ENCODE measurements at places on chromosomes 7 and 10. TPM values are rescaled to one million over a fixed set of nuclear protein-coding genes. Genes with fewer than 3 reads are reported as not detected.
A peak's percentile ranks its signal among the peaks of the same experiment; 100 is the strongest.

The MBLAC1 gene
- 5.6 TPM for total RNA-seq

The IGFBP3 gene
- 10.4 TPM for total RNA-seq

The NAT16 gene
- total RNA-seq, result not detected

The LIPM gene
- not detected for total RNA-seq

DNA sequence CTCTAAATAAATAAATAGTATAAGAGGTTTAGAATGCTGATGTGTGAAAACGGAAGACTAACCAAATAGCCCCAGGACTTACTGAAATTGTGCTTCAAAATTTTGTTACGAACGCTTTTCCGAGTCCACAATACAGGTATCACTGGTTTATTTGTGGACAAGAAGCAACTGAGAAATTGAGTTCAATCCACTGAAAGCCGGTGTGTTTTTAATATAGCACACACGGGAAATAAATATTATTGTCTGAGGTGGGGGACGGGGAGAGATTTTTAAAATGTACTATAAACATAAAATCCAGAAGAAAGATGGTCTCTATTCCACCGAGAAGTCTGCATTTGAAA lies 598 bp downstream of the SLC16A12 start:
- no peak overlapping the region for H3K4me3 ChIP-seq
- DNase-seq, result no peak
- peaks cover 15% of the 10 kb centered on the region for H3K4me1 ChIP-seq
- no peaks in the 10 kb centered on the region for H3K36me3 ChIP-seq

DNA sequence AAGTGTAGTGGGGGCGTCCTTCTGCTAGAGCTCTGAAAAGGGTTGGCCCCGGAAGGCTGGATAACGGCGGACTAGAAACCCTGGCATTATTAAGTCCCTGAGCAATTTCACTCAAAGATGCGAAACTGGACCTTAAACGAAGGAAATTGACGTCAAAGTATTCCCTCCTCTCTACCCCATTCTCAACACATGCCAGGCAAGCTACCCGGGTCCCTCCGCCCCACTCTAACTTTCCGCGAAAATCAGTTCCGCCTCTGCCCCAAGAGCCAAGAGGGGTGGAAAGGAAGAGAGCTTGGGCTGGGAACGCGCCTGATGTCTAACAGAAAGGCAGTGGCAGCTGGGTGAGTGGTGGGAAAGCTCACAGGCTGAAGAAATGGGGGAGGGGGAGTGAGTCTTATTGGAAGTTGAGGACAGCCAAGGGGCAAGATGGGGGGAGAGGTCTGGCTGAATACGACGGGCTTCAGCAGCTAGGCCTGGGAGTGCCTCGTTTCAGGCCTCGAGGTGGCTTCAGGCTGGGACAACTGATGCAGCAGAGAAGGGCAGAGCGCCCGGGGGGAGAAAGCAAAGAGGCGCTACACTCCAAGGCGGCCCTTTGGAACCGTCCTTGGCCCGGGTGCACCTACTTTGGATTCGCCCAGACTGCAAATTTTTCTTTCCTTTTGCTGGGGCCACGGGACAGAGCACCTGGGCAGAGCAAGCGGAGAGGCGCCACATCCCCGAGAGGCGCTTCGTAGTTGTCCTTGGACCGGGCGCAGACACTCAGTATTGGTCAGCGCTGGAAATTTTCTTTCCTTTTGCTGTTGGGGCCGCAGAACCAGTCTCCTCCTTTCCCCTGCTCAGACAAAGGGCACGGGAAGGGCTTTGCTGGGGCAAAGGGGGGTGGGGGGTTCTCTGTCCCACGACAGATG lies 2.0 kb upstream of the FEZF1 start:
- H3K4me3 ChIP-seq, result no peak overlapping the region
- no peak for DNase-seq
- peaks cover 60% of the 10 kb centered on the region for H3K27me3 ChIP-seq
- H3K27ac ChIP-seq, result no peak overlapping the region

- no peak overlapping the region for H3K27ac ChIP-seq
- peaks cover 9% of the 10 kb centered on the region for H3K36me3 ChIP-seq
- no peak overlapping the region for H3K4me3 ChIP-seq
- H3K4me1 ChIP-seq, result no peaks in the 10 kb centered on the region
- DNase-seq, result no peak
Measured at GRCh38 chr7:138029941-138030340, 28.1 kb upstream of the CREB3L2 start.

DNA sequence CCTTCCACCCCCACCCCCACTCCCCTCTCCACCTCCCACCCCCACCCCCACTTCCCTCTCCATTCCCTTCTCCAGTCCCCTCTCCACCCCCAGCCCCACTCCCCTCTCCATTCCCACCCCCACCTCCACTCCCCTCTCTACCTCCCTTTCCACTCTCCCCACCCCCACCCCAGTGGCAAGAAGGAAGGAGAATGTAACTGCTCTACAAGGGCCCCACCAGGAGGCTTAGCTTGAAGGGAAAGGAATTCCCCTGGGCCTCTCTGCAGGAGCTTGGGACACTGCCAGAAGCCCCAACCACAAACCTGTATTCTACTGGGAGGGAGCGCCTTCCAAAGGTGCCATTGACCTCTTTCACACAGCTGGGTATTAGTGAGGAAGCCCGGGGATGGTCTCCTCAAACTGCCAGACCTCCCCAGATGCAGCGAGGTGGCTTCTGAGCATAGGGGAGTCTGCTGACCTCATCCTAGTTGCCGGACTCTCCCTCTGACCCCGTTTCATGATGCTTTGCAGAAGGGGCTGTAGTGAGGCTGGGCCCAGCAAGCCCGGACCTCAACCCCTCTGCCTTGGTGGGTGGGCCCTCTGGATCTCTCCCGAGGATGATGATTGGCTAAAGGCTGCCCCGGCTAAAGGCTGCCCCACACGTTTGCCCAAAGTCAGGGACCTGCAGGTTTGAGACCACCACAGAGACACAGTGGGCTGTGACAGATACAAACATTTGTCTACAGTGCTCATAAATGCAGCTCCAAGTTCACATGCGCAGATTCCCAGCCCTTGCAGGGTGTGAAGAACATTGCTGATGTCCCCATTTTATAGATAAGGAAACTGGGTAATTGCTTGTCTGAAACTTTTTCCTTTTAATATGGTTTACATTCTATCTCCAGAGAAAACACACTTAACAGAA lies 2.9 kb downstream of the DEPP1 start:
- H3K4me1 ChIP-seq, result no peaks in the 10 kb centered on the region
- DNase-seq, result no peak
- H3K27ac ChIP-seq, result no peak overlapping the region
- no peak overlapping the region for H3K4me3 ChIP-seq
- no peaks in the 10 kb centered on the region for H3K27me3 ChIP-seq

DNA sequence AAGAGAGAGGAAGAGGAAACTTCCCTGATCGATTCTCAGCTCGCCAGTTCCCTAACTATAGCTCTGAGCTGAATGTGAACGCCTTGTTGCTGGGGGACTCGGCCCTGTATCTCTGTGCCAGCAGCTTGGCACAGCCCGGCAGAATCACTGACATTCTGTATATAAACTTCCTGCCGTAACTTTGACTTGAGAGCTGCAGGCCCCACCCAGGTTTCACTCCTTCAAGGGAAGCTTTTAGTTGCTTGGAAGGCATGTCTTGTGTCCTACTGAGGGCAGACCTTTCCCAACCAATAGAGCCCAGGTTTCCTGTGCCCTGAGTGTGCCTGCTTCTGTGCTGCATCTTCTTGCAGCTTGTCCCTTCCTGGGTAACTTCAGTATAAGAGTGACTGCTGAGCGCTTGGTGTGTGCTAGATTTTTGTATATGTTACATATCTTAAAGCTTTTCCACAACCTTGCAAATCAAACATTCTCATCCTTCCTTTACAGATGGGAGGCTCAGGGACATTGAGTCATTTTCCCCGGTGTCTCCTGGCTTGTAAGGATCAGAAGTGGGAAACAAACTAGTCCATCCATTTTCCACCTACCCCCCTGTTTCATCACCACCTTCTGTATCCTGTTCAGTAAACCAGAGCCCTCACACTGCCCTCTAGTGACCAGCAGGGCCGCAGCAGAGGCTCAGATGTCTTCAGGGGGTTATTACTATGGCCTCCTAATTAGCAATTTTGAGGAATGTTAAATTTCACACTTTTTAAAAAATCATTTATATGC lies 225.2 kb upstream of the PRSS58 start:
- no peaks in the 10 kb centered on the region for H3K27me3 ChIP-seq
- H3K4me3 ChIP-seq, result peak overlapping the region; percentile 76
- H3K36me3 ChIP-seq, result no peaks in the 10 kb centered on the region
- H3K27ac ChIP-seq, result peak overlapping the region; percentile 96
- DNase-seq, result peak; percentile 60

DNA sequence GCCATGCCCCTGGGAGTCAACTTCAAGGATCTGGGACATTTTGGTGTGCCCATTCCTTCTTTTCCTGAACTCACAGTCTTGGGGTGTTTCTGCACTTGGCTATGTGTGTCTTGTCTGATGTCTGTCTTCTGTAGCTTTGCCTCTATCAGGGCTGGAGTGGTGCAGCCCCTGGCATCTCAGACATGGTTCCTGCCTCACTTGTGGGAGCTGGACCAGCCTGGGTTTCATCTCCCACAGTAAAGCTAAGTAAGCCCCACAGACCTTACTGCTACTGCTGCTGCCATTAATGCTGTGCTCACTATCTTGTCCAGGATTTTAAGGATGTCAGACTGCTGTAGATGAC lies 59.0 kb downstream of the ADCYAP1R1 start:
- H3K4me1 ChIP-seq, result no peaks in the 10 kb centered on the region
- DNase-seq, result no peak
- H3K27me3 ChIP-seq, result peaks cover 6% of the 10 kb centered on the region

- peaks cover 50% of the 10 kb centered on the region for H3K4me1 ChIP-seq
- DNase-seq, result no peak
- H3K27ac ChIP-seq, result no peak overlapping the region
- no peaks in the 10 kb centered on the region for H3K27me3 ChIP-seq
- H3K4me3 ChIP-seq, result no peak overlapping the region
Measured at GRCh38 chr10:132564690-132565089, 27.1 kb downstream of the INPP5A start.

DNA sequence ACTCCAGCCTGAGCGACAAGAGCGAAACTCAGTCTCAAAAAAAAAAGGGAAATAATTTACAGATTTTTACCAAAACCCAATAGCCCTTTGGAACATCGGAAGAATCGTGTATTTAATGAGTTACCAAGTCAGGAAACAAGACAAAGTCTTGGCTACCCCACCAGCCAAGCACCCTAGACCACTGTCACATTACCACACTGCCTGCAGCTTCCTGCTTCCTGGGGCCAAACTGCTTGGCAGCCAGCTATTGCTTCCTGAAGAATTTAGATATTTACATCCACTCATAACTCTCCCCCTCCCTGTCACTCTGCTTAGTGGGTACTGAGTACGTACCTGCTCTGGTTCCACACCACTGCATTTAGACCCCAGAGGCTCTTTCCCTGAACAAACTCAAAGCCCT lies 14.1 kb upstream of the TNPO3 start:
- no peak for DNase-seq
- H3K27me3 ChIP-seq, result peaks cover 7% of the 10 kb centered on the region
- no peak overlapping the region for H3K4me3 ChIP-seq
- H3K36me3 ChIP-seq, result no peaks in the 10 kb centered on the region
- no peak overlapping the region for H3K27ac ChIP-seq
- H3K4me1 ChIP-seq, result no peaks in the 10 kb centered on the region

- H3K4me3 ChIP-seq, result no peak overlapping the region
- peaks cover 1% of the 10 kb centered on the region for H3K4me1 ChIP-seq
- no peaks in the 10 kb centered on the region for H3K36me3 ChIP-seq
- DNase-seq, result no peak
- H3K27me3 ChIP-seq, result peaks cover 44% of the 10 kb centered on the region
Measured at GRCh38 chr10:98312822-98313221, 44.8 kb upstream of the LOXL4 start.

- no peaks in the 10 kb centered on the region for H3K27me3 ChIP-seq
- H3K4me1 ChIP-seq, result peaks cover 20% of the 10 kb centered on the region
- no peak for DNase-seq
- H3K27ac ChIP-seq, result peak overlapping the region; percentile 84
- H3K36me3 ChIP-seq, result no peaks in the 10 kb centered on the region
- H3K4me3 ChIP-seq, result no peak overlapping the region
Measured at GRCh38 chr10:110786172-110786571, 85.6 kb upstream of the PDCD4 start.

- no peak overlapping the region for H3K4me3 ChIP-seq
- no peaks in the 10 kb centered on the region for H3K36me3 ChIP-seq
- H3K27ac ChIP-seq, result peak overlapping the region; percentile 27
- peaks cover 10% of the 10 kb centered on the region for H3K27me3 ChIP-seq
- DNase-seq, result no peak
Measured at GRCh38 chr10:95742485-95742884, 13.5 kb upstream of the ENTPD1 start.

GRCh38 chr10:6416892-6417512 lies 163.1 kb downstream of the PRKCQ start:
- H3K36me3 ChIP-seq, result no peaks in the 10 kb centered on the region
- no peaks in the 10 kb centered on the region for H3K4me1 ChIP-seq
- H3K4me3 ChIP-seq, result no peak overlapping the region
- no peaks in the 10 kb centered on the region for H3K27me3 ChIP-seq

DNA sequence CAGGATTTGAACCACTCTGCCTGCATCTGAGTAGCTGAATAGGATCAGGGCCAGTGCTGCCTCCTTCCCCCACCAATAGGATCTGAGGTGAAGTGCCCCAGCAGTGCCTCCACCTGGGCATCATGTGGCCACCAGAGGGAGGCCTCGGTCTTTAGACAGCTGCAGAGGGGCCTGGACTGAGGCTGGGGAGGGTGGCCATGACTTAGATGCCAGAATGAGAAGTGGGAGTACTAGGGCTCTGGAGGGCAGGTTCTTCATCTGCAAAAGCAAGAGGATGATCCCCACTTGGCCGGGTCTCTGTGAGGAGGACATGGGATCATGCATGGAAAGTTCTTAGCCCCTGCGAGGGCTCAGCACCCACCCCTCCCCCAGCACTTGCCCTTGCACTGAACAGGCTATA lies 56.9 kb downstream of the NEUROG3 start:
- H3K4me1 ChIP-seq, result no peaks in the 10 kb centered on the region
- peak; percentile 27 for DNase-seq
- no peak overlapping the region for H3K27ac ChIP-seq
- no peaks in the 10 kb centered on the region for H3K36me3 ChIP-seq
- H3K27me3 ChIP-seq, result peaks cover 15% of the 10 kb centered on the region
- H3K4me3 ChIP-seq, result no peak overlapping the region

GRCh38 chr10:86377797-86378146 lies 11.2 kb upstream of the GRID1 start:
- H3K27ac ChIP-seq, result no peak overlapping the region
- no peaks in the 10 kb centered on the region for H3K36me3 ChIP-seq
- no peak for DNase-seq
- peaks cover 41% of the 10 kb centered on the region for H3K27me3 ChIP-seq

GRCh38 chr7:17140406-17140805 lies 158.0 kb upstream of the AHR start:
- no peak overlapping the region for H3K27ac ChIP-seq
- no peaks in the 10 kb centered on the region for H3K27me3 ChIP-seq
- H3K4me1 ChIP-seq, result peaks cover 21% of the 10 kb centered on the region
- H3K4me3 ChIP-seq, result no peak overlapping the region
- H3K36me3 ChIP-seq, result no peaks in the 10 kb centered on the region
- no peak for DNase-seq
